ENCODE measurements at places on chromosomes 12 and 14.

GRCh38 chr12:4894019-4894418 lies 15.7 kb upstream of the KCNA1 start:
- no peak for DNase-seq

DNA sequence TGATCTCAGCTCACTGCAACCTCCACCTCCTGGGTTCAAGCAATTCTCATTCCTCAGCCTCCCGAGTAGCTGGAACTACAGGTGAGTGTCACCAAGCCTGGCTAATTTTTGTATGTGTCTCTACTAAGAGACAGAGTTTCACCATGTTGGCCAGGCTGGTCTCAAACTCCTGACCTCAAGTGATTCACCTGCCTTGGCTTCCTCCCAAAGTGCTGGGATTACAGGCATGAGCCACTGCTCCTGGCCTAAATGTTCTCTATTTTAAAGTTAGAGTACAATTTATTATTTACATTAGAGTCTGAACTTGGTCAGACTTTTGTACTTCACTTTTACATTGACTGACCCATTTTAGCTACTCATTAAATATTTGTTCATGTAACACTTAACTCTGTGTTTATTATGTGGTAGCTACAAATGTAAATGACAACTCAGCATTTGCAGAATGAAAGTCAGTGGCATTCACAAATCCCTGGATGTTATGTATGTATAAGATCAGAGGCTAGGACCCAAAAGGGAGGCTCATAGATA lies 409.6 kb downstream of the APAF1 start:
- no peak for DNase-seq

- no peak for DNase-seq
Measured at GRCh38 chr12:106097011-106097410, 41.7 kb downstream of the NUAK1 start.

DNA sequence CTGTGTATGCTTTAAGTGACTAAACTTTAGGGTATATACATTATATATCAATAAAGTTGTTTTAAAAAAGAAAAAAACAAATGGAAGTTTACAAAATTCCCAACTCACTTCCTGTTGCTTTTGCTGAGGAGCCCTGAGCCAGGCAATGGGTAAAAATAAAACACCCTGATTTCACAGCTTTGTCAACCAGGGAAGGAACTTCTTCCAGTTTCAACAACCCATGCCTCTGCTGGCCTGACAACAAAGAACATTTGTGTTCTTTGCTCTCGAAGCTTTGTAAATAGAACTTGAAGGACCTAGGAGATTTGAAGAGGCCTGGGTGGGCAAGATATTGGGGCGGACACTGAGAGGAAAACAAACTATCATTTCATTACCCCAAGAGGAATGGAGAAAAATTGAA lies 141.2 kb upstream of the NOS1 start:
- no peak for DNase-seq

GRCh38 chr14:101174522-101174838 lies 271.0 kb upstream of the RTL1 start:
- no peak for DNase-seq

GRCh38 chr12:131239384-131240094 lies 285.8 kb downstream of the ADGRD1 start:
- no peak for DNase-seq
